ENCODE measurements at places on chromosomes 2 and 18.

DNA sequence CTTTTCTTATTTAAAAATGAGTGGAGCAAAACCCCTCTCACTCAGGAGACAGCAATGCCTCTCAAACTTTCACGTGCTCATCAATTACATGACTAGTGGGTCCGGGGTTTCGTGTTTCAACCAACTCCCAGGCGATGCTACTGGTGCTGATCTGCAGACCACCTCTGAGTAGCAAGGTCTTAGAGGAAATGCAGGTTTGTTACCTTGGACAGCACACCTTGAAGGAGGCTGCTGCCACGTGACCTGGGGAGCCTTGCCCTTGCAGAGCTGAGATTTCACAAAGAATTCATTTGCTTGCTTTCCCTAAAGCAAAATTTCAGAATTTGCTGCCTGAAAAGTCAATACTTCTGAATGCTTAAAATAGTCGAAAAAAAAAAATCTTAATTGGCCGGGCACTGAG lies 32.4 kb downstream of the SMIM21 start:
- DNase-seq: no peak

GRCh38 chr18:76544511-76545345 lies 49.7 kb upstream of the ZNF516 start:
- no peak for DNase-seq

DNA sequence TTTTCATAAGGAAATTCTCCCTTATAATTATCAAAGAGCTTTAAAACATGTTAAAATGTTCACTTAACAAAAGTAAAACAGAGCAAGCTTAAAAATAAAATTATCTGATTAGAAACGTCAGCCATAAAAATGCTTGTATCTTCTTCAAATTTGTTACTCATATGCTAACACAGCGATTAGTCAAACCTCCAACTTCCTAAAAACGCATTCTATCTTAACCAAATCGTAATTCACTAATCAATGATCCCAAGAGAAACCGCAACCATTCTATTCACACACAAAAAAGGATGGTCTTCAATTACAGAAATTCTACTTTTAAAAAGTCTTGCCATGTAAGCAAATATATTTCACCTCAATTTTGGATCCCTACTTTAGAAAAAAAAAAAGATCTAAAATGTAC lies 1.9 kb downstream of the STK17B start:
- DNase-seq: no peak

- no peak for DNase-seq
Observed at GRCh38 chr2:200199576-200200263, 106.8 kb upstream of the SPATS2L start.

- DNase-seq: no peak
Observed at GRCh38 chr2:234392041-234392615, 104.8 kb downstream of the ARL4C start.
